ENCODE measurements at places on chromosomes 11 and 22. TPM values are rescaled to one million over a fixed set of nuclear protein-coding genes. Genes with fewer than 3 reads are reported as not detected.

DNA sequence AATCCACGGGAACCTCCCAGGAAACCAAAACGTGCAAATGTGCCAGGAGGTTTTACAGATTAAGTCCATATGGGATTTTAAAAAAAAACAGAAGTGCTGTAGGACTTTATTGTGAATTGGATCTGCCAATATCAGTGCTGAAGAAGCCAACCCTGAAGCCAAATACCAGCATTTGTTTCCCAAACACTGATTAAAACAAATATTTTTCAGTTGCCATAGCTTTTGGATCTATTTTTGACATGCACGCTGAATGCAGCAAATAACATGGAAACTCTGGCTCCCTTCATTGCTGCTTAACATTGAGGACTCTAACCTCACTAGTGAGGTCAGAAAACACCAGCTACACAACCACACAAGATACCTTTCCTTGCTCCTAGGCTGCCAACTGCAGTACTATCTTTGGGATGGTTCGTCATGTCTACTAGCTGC lies 28.4 kb upstream of the SIK2 start:
- no peaks in the 10 kb centered on the region for H3K27me3 ChIP-seq
- no peak for DNase-seq
- no peak overlapping the region for H3K4me3 ChIP-seq

DNA sequence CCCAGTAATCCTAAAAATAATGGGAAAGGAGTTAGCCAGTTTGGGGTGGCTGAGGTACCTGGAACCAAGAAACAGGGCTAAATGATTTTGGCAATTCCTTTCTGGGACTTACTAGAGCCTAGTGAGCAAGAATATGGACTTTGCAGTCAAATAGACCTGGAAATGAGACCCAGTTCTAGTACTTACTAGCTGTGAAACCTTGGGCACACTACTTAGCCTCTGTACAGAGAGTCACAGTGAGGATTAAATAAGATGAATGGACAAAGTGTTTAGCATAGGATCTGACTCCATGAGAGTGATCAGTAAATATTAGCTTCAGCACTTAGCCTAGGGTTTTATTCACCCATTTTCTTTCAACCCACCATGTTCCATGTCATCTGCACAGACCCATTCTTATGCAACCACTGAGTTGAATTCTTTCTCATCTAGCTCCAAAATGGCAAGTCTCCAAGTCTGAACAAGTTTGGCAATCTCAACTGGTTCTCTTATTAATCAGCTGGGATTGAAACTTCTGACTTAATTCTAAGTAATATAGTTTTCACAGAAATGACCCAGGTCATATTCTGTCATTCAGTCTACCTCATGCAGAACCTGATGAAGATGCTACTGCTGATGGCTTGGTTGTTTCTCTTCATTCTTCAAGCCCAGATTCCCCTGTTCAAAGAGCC lies 15.0 kb upstream of the SORL1 start:
- H3K36me3 ChIP-seq, result no peaks in the 10 kb centered on the region
- H3K27me3 ChIP-seq, result peaks cover 30% of the 10 kb centered on the region
- H3K4me3 ChIP-seq, result no peak overlapping the region
- no peaks in the 10 kb centered on the region for H3K4me1 ChIP-seq
- H3K27ac ChIP-seq, result no peak overlapping the region

GRCh38 chr11:10941414-10941813 lies 83.6 kb upstream of the ZBED5 start:
- no peaks in the 10 kb centered on the region for H3K27me3 ChIP-seq
- H3K4me1 ChIP-seq, result no peaks in the 10 kb centered on the region
- H3K36me3 ChIP-seq, result no peaks in the 10 kb centered on the region
- no peak overlapping the region for H3K27ac ChIP-seq
- H3K4me3 ChIP-seq, result no peak overlapping the region

The NDUFC2 gene
- 98.1 TPM for total RNA-seq

Measured in osteoblast (primary cell).